ENCODE measurements at places on chromosomes 11 and 22.

DNA sequence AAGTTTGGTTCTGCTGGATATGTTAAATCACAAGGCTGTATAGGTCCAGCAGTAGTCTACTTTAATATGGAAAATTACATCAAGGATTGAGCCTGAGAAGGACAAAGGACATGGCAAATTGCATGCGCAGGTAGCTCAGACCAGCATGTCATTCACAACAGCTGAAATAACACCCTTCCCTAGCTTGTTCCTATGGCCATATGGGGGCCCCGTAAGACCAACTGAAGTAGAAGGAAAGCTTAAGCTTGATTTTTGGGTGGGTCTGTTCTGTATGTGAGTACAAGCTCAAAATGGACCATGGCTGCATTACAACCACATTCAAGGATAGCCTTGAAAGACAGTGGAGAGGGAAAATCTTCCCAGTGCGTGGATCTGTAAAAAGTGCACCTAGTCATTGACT lies 20.6 kb upstream of the PDE3B start:
- no peak for DNase-seq

DNA sequence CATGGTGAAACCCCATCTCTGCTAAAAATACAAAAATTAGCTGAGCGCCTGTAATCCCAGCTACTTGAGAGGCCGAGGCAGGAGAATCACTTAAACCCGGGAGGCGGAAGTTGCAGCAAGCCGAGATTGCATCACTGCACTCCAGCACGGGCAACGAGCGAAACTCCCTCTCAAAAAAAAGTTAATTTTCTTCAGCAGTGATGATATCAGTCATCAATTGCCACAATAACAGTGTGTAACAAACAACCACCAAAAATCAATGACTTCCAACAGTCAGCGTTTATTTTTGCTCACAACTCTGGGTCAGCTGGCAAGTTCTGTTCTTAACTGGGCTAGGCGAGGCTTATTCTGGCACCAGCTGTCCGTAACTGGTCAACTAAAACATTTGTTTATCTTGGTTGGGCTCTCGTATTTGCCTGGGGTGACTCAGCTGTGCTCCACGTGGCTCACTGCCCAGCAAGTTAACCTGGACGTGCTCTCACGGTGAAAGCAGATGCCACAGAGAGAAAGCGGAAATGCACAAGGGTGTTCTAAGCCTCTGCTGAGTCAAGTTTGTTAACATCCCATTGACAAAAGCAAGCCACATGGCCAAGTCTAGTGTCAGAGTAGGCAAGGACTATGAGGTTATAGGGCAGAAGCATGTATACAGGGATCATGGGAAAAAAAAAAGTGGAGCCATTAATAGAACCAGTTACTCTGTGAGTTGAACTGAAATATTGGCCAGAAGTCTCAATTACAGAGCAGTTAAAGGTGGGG lies 52.1 kb downstream of the LHFPL7 start:
- DNase-seq = peak; percentile 83

- DNase-seq = peak; percentile 22
These were observed 19.2 kb upstream of the FNBP4 start for GRCh38 chr11:47786373-47786772.

DNA sequence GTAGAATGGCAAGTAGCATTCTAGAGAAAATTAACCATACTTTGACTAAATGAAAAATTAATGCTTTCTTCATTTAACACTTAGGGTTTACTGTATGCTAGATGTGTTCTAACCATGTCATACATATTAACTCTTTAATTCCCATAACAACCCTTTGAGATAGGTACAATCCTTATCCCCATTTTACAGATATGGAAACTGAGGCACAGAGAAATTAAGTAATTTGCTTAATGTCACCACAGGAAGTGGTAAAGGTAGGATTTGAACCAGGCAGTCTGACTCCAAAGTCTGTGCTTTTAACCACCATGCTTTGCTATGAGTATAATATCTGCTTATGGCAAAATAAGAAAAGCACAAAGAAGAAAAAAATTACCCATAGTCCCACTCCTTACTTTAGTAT lies 59.5 kb downstream of the LIF start:
- DNase-seq = no peak

DNA sequence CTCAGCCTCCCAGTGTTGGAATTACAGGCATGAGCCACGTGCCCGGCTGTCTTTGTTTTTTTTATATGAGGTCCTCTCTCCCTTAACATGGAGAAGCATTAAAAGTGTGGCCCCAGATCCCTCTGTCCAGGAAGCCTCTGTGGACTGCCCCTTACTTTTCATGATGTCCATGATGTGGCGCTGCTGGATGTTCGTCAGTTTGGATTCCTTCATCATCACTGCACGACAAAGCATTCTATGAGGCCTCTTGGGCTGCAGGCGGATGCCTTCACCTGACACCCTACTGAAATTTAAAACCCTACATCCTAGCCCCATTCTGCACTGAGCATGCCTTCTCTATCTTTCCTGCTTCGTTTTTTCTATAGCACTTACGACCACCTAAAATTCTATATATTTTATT lies 2.1 kb downstream of the C22orf23 start:
- no peak for DNase-seq

DNA sequence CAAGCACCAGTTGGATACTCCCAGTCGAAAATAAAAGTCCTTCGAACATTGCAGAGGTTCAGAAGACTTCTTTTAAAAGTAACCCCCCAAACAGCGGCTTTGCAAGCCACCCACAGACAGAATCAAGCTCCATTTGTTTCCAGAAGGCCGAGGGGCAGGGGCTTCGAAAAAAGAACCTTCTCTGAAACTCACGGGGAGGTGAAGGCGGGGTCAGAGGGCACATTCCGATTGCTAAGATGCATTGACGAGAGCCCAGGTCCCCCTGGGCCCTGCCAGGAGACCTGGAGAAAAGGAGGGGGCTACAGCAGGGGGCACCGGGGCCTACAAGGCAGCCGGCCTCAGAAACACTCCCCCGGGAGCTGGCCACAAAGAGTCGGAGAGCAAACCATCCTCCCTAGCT lies 306.8 kb downstream of the MN1 start:
- no peak for DNase-seq

- no peak for DNase-seq
These were observed 1.5 kb downstream of the IL17RA start for GRCh38 chr22:17086296-17086695.

DNA sequence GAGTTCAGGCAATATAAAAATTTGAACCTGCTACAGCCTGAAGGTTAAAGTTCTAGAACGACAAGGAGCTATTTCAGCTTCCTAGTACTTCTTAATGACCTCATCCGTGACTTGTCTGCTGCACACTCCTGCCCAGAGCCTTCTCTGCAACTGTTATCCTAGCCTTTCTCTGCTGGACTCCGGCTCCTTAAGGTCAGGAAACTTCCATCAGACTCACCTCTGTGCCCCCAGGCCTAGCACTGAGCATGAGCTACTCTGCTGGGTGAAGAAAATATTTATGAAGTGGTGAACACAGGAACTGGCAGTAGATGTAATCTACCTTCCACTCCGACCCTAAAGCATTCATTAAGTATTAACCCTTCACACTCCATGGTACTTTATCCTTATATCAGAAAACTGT lies 18.4 kb downstream of the CSNK2A3 start:
- no peak for DNase-seq

DNA sequence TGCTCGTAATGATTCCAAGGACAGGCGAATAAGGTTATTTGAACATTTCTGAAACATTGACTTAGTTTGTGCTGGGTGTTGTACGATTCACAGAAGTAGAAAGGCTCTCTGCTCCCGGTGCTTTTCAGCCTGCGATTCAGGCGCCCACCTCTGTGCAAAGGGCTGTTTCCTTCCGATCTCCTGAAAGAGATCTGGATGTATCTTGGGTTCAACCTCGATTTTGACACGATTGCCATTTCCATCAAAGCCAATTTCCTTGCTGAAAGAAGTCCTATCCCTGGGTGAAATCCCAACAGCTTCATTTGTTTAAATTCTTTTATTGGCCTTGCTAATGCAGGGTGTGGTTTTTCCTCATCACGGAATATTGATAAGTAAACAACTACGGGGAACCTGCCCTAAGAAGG lies 1.1 kb upstream of the ZC3H12C start:
- no peak for DNase-seq

GRCh38 chr11:28969832-28970231 lies 861.6 kb downstream of the METTL15 start:
- no peak for DNase-seq

- DNase-seq = no peak
These were observed 2.4 kb upstream of the SCARF2 start for GRCh38 chr22:20439928-20440575.

GRCh38 chr22:36193577-36193976 lies 8.0 kb downstream of the APOL4 start:
- DNase-seq = no peak

GRCh38 chr11:1419811-1420210 lies 30.1 kb downstream of the BRSK2 start:
- no peak for DNase-seq

- peak; percentile 21 for DNase-seq
These were observed 3.2 kb upstream of the SYT13 start for GRCh38 chr11:45289369-45289768.

DNA sequence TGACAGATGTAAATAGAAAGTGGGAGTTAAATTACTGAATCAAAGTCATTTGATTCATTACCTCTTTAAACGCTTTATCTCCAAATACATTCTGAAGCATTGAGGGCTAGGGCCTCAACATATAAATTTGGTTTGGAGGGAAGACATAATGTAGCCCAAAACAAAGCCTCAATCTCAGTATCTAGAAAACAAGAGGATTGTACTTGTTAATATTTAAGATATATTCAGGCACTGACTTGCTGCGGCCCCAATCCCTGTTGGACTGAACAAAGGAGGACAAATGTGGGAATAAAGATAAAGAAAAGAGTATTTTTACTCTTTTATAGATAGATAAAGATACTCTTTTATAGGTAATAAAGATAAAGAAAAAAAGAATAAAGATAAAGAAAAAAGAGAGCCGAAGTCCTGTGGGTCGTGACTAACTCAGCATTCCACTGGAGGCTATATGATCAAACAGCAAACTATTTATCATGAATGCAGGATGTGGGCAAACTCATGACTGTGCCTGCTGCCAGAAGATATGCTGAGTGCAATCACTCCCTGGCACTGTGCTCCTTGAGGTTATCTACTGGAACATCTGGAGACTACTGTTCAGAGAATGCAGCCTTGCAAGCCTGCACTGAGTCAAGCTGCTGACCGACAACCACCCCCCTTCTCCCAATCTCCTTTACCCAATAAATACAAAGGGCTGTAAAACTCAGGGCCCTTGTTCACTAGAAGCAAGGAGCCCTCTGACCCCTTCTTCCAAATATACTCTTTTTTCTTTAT lies 6.9 kb downstream of the OR10V1 start:
- DNase-seq = peak; percentile 38

DNA sequence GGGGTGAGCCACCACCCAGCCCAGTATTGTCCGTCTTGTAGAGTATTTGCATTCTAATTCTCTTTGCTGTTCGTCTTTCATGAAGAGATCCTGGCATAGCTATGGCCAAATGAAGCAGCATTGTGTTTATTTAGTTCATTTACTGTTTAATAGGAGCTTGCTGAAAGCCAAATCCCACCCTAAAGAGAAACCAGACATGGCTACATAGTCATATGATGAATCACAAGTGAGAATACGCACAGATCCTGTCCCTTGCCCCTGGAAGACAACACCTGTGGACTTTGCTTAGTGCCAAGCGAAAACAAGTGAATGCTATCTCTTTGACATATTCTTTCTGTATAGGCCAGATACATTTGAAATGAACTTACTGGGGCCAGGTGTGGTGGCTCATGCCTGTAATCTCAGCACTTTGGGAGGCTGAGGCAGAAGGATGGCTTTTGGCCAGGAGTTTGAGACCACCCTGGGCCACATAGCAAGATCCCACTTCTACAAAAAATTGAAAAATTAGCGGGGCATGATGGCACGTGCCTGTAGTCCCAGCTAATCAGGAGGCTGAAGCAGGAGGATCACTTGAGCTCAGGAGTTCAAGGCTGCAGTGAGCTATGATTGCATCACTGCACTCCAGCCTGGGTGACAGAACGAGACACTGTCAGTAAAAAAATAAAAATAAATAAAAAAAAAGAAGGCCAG lies 5.1 kb upstream of the ARFGAP3 start:
- DNase-seq = no peak

DNA sequence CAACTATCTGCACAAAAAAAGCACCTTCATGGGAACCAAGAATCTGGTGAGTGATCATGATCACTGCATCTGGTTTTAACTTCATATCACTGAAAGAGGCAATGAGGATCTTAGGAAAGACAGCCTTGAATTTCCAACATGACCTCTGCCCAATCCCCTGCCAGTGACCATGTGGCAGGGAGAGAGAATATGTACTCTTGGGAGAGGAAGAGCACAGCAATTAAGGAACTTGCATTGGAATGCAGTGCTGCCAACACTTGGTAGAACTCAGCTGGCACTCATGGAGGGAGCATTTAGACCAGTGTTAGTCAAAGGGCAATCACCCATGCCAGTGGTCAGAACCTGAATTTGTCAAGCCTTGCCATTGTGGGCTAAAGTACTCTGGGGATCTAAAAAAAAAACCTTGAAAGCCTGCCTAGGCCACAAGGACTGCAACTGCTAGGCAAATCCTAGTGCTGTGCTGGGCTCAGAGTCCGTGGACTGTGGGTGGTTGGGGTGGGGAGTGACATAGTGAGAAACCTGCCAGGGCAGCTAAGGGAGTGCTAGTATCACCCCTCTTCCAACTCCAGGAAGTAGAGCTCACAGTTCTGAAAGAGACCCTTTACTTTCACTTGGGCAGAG lies 23.1 kb downstream of the JRKL start:
- DNase-seq = no peak

Measured in GM04503 (cell line).